ENCODE measurements at places on chromosomes 3 and 15.

DNA sequence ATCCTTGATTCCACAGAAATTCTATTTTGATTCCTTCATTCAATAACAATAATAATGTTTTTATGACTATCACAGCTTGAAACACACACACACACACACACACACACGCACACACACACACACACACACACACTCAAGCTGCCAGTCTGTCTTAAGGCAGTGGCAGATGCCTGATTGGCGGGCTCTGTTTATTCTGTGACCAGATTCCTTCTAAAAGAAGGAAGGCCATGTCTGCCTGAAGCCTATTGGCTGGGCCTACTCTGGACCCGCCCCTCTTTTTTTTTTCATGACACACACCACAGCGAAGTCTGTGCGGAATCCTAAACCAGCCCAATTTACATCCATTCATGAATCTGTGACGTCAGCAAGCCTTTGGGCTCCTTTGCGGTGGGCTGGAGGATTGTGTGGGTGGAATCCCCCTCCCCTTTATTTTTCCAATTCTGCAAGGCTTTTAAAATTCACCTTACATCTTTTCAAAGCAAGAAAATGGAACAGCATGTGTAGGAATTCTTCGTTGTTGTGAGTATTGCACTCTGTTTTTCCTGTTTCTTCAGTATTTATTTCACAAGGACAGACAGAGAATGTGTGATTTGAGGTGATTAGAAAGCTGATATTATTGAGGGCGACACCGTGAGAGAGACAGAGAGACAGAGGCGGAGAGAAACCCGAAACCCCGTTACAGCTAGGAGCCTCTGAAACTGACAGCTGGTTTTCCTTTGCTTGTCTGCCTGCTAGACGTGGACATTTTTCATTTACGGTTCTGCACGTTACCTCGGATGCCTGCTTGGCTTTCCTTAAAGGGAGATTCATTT, at the start of gene MAP3K13:
Gene MAP3K13 (plus strand): TSS at position 287 of the 812 bp plus-strand sequence. CDS start 65,446 bp downstream, outside the sequence.
- DNase-seq, result peak; percentile 79

- DNase-seq, result no peak
These were observed 732.4 kb upstream of the DPPA4 start for GRCh38 chr3:110069761-110070160.

DNA sequence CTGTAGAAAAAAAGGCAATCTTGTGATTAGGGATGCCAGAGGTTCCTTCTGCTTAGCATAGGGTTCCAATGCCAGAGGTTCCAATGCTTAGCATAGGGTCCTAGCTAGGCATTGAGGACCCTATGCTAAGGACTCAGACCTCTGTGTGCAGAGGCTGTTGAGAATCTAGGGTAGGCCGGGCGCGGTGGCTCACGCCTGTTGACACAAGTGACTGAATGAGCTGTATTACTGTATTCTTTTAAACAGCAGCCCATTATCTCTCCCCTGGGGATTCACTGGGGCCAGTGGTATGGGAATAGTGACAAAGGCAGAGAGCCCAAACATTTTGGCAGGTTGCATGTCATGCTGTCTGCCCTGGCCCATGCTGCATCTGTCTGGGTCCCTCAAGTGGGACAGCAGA, 16.2 kb downstream of the PAK6 start:
- DNase-seq, result no peak

DNA sequence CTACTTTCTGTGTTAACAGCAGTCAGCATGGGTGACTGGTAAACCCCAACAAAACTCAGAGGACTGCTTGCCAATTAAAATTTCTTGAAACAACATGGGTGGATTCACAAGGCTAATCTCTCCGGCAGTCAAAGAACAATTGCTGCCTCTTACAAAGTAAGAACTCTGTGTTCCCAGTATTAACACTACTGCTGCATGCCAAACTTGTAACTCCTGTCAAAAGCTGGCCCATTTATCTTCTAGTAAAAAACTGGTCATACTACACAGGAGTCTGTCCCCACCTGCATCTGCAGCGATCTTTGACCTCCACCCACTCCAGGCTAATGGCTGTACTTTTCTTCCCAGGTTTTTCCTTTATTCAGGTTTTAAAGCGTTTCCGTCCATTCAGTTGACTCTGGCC, 8.7 kb upstream of the ZNF589 start:
- no peak for DNase-seq
